ENCODE measurements at places on chromosomes 2 and 18.

GRCh38 chr18:76670564-76671288 is 151.6 kb upstream of the ZNF236 start:
- DNase-seq = no peak

- no peak for DNase-seq
These were observed 73.7 kb downstream of the ZRANB3 start for GRCh38 chr2:135457279-135457678.

DNA sequence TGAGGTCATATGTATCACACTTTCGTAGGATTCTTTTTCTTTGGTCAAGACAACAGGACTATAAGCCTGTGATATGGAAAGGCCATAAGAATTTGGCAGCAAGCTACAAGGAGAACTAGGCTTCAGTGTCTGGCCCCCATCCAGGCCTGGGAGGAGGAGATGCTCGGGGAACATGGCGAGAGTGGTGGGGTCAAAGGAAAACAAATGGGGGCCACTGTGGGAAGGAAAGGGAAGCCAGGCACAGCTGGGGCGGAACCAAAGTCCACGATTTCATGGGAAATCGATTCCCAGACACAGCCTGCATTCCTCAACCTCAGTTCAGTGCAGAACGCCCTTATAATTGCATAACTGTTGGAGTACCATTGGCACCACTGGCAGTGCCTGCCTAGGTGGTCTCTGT is 58.2 kb downstream of the MBP start:
- no peak for DNase-seq

DNA sequence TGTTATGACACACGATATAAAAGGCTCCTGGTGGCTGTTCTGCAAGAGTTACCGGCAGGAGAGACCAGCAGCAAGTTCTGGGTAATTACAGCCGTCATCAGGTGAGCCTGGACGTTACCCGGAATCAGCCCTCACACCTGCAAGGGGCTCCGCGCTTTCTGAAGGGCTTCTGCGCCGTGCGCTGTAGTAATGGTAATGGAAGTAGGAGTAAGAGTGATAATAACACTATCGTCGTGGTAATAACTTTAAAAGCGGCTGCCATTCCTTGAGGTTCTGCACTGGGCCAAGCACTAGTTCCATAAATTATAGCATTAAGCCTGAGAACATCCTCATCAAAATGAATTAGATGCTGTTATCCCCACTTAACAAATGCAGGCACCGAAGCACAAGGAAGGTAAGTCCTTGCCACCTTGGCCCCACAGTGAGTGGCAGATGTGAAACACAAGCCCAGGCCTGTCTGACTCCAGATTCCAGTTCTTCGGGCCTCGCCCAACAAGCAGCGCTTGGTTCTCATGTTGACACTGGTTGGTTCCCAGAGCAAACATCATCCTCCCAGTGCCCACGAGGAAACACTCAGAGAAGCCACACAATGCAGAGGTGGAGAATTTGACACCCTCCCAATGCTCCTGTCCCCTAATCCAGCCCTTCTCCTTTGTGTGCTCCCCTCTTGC is 205.2 kb downstream of the EIPR1 start:
- DNase-seq = no peak

GRCh38 chr18:49631146-49631866 is 69.4 kb downstream of the LIPG start:
- DNase-seq = no peak

DNA sequence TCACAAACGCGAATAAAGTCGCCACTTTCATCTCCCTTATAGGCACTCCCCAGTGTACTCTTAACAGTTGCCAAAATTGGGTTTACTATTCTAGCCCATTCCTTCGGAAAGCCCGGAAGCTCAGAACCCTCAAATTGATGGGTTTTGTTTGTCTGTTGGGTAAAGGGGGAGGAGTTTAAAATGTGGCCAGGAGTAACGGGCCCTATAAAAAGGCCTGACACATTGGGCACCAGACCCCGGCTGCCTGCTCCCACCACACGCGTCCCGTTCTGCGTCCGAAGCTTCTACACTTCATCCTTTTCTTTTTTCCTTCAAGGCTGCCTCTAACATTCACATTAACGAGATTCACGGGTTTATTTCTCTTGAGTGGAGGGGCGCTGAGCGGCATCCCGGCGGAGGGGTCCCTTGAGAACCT is 837 bp downstream of the NHEJ1 start:
- DNase-seq = no peak

DNA sequence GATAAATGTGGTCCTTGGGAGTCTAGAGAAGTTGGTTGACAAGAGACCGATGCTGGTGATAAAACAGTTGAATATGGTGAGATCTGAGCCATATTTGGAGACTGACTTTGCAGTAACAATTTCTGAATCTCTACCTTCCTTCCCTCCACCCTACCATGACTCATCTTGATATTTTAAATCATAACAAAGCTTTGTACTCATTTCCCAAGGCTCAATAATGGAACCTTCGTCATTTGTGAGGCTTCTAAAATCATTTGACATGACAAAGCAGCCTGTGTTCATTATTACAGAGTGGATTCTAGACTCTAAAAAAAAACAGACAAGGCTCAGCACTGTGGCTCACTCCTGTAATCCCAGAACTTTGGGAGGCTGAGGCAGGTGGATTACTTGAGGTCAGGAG is 38.5 kb upstream of the PDCL3 start:
- DNase-seq = no peak

GRCh38 chr2:4502230-4502843 is 799.0 kb downstream of the DCDC2C start:
- no peak for DNase-seq

GRCh38 chr2:1701556-1702185 is 42.6 kb downstream of the PXDN start:
- DNase-seq = no peak

- no peak for DNase-seq
These were observed 188.1 kb upstream of the FANCL start for GRCh38 chr2:58429014-58429875.

- DNase-seq = no peak
These were observed 23.6 kb downstream of the ANKRD44 start for GRCh38 chr2:197286805-197287595.

DNA sequence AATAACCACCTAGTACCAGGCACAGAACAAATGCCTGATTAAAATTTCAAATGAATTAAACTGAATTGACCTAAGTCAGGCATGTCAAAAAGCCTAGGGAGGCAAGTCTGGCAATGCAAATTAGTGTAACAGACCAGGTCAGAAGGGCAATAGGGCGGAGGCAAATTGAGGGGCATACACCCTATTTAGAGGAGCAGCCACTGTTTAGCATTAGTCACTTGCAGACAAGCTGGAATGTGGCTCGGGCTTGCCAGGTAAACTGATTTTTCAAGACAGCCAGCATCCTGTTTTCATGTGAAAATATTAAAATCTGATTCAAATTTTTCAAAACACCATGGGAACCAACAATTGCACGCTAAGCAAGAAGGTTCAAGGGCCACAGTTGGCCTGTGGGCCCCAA is 160.3 kb downstream of the EN1 start:
- DNase-seq = no peak

DNA sequence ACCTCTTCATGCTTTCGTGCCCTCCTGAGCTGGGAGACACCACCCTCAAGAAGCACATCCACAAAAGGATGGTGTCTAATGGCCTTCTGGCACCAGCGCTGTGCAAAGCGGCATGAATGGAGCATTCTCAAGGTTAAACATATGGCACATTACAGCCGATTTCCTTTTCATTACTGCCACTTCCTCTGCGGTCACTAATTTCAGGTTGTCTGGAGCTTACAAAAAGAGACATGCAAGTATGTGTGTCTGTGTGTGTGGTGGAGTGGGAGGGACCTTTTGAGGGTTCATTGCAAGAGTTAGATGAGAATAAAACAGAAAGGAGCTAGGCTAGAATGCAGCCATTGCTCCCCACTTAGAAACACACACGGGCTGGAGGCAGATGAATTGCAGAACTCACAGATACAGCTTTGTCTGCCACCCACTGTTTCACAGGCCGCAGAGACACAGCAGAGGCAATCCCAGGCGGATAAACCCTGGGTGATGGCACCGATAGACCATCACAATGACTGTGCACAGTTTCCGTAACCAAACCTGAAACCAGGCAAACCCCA is 76.0 kb downstream of the TGIF1 start:
- no peak for DNase-seq

GRCh38 chr18:8354304-8354703 is 254.9 kb upstream of the RAB12 start:
- no peak for DNase-seq

GRCh38 chr2:5911718-5912117 is 219.5 kb downstream of the SOX11 start:
- no peak for DNase-seq

DNA sequence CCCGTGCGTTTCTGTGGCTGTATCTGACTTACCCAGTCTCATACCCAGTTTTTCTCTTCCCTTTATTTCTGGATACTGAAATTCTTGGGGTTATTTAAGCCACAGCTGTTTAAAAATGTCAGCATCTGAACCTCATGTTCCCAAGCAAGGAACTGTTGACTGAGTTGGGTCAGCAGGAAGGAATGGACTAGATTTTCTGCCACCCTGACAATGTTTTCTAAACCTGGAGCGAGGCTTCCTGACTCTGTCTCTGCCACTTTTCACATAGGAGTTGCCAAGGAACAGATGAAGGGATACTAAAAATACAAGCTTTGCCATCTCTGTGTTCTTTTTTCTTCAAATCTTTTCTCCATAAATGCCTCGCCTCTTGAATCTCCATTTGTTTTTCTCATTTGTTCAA is 29.0 kb upstream of the SCYGR1 start:
- no peak for DNase-seq

DNA sequence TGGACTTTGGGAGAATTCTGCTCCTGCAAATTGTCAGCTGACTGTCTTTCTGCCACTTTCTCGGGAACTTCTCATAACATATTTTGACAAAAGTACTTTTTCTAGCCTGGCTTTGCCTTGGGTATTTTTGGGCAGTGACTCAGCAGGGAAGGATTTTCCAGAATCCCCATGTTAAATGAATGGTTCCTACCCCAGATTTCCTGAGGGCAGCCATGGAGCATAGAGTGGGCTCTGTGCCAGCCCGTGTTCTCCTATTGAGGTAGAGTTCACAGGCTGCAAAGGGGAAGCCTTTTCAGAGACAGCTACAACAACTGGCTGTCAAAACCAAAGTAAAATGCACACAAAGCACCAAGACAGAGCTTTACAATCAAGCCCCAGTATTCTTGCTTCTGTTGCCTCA is 59.8 kb downstream of the BMP10 start:
- no peak for DNase-seq

DNA sequence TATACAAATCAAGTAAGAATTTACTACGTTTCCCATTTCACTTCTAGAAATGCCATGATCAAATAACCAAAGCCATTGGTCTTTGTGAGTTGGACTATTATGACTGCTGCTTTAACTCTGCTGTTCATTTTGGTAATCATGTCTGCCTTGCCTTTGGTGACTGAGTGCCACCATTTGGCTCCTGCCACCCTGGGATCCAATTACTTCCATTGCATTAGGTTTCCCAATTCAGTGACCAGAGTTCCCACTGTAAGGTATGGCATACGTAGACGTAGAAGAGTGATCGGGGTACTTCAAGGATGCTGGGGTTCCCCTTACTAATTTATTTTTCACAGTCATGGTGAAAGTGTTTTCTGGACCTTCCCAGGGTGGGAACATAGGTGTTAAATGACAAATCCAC is 90.1 kb downstream of the SPIRE1 start:
- DNase-seq = no peak

- DNase-seq = no peak
These were observed 194.4 kb downstream of the RPIA start for GRCh38 chr2:88885679-88886416.

DNA sequence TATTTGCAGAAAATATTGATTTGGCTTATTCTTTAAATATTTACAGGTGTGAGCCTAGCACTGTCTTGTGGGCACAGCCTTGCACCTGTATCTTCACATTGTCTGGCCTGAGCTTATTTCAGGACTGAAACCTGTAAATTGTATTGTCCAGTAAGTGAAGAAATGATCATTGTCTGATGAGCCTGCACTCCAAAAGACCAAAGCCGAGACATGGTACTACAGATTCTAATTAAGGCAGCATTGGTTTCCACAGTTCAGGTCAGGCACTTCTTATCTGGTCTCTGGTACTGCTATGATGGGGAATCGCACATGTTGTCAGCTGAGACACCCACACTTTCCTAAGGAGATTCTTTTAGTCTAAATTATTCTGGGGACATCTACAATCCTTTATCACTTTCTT is 479.0 kb downstream of the TDRD15 start:
- DNase-seq = no peak

DNA sequence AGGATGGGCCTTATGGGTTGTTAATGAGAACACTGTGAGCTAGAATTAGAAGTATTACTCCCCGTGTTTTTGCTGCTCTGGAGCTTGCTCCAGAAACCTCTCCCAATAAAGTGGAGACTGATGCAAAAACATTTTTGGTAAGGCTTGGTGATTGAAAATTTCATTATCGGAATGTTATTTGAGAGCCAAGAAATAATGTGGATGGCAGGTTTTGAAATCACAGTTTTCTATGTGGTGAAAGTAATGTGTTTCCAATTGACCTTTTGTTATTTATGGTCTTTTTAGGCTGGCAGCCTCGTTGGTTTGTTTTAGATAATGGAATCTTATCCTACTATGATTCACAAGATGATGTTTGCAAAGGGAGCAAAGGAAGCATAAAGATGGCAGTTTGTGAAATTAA is 5.1 kb downstream of the PLEKHA3 start:
- no peak for DNase-seq

GRCh38 chr2:42202634-42203008 is 33.5 kb downstream of the EML4 start:
- DNase-seq = no peak

GRCh38 chr2:60948926-60949579 is 67.7 kb downstream of the REL start:
- DNase-seq = no peak

DNA sequence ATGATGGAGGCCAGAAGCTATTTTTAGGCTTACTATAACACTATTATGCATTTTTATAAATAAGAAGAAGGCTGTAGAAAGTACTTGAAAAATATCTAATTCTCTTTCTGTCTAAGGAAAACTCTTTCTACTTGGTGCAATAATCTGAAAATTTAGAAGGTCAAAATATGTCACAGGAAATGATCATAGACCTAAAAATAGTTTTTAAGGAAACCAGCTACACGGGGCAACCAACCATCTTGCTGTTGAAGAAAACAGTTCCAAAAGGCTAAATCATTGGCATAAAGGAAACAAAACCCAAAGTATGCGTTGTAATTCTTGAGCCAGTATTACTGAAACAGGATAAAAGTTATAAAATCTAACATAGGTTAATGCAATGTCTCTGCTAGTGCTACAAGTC is 40.2 kb downstream of the SOCS6 start:
- no peak for DNase-seq

GRCh38 chr2:171706152-171706803 is 19.0 kb downstream of the DYNC1I2 start:
- no peak for DNase-seq

- DNase-seq = no peak
These were observed 132.3 kb upstream of the RND3 start for GRCh38 chr2:150619607-150620330.

Measured in activated naive CD4-positive, alpha-beta T cell (primary cell).